Heart right ventricle (tissue), 16 donors: ENCODE measurements at places on chromosomes 12 and 14. TPM values are rescaled to one million over a fixed set of nuclear protein-coding genes. Genes with fewer than 3 reads are reported as not detected.

ENDOU gene
- 0.15 TPM for total RNA-seq

KRT86 gene
- total RNA-seq, result not detected

OTX2 gene
- not detected for total RNA-seq

CDK17 gene
- 20.9 TPM for total RNA-seq

OR11H6 gene
- not detected for total RNA-seq

MYH6 gene
- total RNA-seq, result 122 TPM

RNASE7 gene
- not detected for total RNA-seq

CLEC6A gene
- total RNA-seq, result not detected

MYRFL gene
- 0.17 TPM for total RNA-seq

BEGAIN gene
- 0.49 TPM for total RNA-seq

GRCh38 chr12:40263616-40264409, 39.0 kb downstream of the LRRK2 start:
- no peak for DNase-seq

GRCh38 chr12:74959657-74960056, 250.0 kb downstream of the KCNC2 start:
- no peak for DNase-seq

DNA sequence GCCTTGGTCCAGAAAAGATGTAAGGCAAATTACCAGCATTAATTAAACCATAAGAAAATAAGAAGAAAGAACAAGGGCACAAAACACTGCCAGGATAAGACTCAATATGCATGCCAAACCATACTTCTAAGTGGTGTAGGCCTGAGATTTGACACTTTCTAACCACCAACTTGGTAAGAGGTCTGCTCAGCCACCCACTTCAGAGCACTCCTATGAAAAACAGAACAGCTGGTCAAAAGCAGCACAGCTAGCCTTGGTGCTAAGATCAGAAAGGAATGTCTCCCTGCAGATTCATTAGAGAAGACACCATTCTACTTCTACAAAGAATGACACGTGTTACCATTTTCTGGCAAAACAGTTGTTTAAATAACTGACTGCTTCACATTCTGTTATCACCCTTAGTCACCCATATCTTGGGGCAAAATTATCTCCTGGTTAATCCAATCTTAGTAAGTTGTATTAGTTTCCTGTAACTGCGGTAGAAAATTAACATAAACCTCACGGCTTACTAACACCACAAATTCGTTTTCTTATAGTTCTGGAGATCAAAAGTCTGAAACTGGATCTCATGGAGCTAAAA, 13.2 kb downstream of the RPS6KA5 start:
- no peak for DNase-seq

- no peak for DNase-seq
These were observed 150.5 kb downstream of the PELI2 start for GRCh38 chr14:56268673-56269072.

DNA sequence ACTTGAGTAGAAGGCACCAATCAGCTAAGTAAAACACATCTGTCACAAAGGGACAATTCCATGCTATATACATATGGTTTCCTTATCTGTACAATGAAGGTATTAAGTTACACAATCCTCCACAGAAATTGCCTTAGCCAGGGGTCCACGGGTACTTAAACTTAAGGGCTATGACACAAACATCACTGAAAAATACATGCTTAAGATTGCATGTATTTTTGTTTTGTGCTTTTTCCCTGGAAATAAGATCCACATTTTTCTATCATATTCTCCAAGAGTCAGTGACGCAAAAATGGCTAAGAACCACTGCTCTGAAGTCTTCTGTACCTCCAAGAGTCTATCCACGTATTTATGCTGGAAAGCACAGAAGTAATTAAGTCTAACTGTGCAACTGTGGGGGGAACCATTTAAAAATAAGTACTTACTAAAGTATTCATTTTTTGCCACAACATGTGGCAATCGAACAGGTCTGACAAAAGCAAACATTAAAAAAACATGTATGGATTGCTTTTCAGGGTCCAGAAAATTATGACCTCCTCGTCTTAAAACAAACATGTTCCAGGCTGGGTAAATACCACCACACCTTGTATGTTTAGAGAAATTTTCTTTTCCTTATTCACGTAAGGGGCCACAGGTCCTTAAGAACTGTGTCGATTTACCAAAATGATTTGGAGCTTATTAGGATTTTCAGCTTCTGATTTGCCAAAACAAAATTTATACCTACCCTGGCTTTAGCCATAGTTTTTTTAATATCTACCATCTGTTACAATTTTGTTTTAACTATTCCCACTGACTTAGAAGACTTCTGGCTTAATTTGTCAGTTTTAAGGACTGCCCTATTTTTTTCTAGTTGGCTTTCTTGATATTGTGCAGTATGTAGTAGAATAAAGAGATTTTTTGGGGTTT, 2.8 kb downstream of the SLC38A2 start:
- DNase-seq, result no peak

- DNase-seq, result no peak
These were observed 23.8 kb upstream of the MGST1 start for GRCh38 chr12:16323638-16324037.

DNA sequence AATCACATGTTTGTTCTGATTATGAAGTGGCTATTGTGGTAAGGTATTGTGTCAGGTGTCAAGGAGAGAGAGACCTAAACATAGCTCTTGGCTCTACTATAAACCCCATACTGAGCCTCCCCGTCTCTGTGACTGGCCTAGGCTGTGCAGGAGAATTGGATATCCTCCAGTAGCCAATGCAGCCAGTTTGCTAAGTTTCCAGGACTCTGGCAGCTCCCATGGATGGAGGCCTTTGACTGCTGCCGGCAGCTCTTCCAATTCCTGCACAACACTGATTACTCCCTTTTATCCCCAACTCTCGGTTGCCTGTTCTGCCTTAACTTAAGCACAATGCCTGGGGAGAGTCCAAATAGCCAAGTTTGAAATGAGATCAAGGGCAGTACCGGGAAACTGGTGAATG, 59.3 kb downstream of the ABCC9 start:
- peak; percentile 67 for DNase-seq

- DNase-seq, result no peak
These were observed 107.4 kb downstream of the PPP1R12A start for GRCh38 chr12:79827484-79827883.

GRCh38 chr12:120278137-120279069, 12.9 kb upstream of the PXN start:
- no peak for DNase-seq

DNA sequence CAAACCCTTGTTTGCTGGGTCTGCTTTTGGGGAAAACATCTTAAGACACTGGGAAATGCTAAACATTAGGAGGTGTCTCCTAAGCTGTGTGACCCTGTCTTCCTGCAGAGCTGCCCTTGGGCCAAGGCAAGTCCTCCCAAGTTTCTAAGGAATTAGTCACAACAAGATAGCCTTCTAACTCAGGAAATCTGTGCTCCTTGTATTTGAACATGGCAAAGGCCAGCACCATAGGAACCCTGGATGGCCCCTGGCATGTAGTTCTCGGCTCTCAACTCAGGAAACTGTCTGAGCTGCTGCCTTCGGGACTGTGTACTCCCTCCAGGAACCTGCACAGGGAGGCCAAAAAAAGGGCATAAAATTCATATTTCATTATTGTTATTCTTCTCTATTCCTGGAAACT, 37.6 kb upstream of the LTBP2 start:
- no peak for DNase-seq

DNA sequence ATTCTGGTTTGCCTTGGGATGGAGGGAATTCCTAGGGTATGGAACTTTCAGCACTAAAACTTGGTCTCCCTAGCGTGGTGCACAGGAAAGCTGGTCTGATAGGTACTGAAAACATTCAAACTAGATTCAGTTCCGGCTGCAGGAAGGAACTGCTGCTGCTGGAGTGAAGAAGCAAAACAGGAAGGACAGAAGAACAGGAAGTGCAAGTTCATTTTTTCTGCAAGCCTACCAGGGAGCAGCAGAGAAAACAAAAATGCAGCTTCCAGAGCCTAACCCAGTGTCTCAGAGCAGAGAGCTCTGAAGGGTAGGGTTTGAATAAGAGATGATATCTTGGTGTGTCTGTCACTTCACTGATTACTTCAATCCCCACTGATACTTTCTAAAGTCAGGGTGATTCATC, 165.2 kb downstream of the VRK1 start:
- no peak for DNase-seq

GRCh38 chr12:68479261-68479895, 131.3 kb upstream of the RAP1B start:
- DNase-seq, result no peak

DNA sequence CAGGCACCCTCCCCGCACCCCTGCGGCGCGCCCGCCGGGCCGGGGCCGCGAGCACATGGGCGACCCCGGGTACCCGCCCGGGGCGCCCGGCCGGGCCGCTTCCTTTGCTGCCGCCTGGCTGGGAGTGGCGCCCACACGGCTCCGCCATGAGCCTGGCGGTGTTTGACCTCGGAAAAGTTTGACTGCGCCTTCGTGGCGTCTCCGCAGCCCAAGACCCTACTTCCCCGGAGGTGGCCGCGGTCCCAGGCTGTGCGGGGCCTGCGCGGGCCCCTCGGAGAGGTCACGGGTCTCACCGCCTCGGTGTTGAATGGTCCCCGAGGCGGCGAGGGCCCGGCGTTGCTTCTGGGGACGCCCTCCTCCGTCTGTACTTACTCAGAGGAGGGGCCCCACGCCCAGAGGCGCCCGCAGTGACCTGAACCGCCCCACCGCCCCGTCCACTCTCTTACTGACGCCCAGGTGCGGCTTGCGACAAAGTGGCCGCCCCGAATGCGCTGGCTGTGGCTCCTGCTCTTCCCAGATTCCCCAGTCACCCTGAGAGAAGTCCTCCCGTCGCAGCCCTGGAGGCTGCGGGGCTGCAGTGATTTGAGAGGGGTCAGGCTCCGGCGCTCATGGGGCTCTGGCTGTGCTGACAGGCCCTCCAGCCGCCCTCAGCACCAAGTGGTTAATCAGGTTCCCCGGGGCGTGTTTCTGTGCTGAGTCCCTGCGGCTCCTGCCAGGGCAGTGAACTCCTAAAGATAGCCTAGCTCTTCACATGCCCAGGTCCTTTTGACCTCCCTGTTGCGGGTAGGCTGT, 5.8 kb downstream of the KMT5A start:
- DNase-seq, result peak; percentile 56

- peak; percentile 85 for DNase-seq
These were observed 93.9 kb upstream of the EVL start for GRCh38 chr14:99971087-99971940.

- no peak for DNase-seq
These were observed 277.0 kb downstream of the CEP128 start for GRCh38 chr14:80664576-80664975.

- DNase-seq, result no peak
These were observed 104.4 kb downstream of the PIWIL1 start for GRCh38 chr12:130441771-130442760.

DNA sequence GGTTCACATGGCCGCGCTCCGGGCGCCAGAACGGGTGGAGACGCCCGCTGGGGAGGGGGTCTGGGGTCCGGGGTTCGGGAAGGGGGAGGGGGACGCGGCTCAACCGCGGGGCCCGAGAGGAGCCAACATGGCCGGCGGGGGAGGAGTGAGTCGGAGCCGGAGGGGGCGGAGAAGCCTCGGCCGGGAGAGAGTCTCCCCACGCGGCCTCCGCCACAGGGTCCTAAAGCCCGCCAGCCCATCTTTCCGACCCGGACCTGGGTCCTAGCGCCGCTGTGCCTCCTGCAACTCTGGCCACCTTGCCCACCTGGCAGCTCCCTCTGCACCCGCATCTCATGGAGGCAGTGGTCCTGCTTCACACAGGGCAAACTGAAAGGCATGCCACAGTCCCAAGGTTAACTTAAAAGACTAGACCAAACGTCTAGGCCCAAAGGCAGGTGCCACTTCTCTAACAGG, at the start of gene BAZ2A:
TSS of gene BAZ2A (minus strand) at position 147 of the 453 bp plus-strand sequence. CDS start 12,796 bp downstream, outside the sequence.
- peak; percentile 92 for DNase-seq

GRCh38 chr12:90366286-90366685, 588.7 kb downstream of the CCER1 start:
- DNase-seq, result no peak

DNA sequence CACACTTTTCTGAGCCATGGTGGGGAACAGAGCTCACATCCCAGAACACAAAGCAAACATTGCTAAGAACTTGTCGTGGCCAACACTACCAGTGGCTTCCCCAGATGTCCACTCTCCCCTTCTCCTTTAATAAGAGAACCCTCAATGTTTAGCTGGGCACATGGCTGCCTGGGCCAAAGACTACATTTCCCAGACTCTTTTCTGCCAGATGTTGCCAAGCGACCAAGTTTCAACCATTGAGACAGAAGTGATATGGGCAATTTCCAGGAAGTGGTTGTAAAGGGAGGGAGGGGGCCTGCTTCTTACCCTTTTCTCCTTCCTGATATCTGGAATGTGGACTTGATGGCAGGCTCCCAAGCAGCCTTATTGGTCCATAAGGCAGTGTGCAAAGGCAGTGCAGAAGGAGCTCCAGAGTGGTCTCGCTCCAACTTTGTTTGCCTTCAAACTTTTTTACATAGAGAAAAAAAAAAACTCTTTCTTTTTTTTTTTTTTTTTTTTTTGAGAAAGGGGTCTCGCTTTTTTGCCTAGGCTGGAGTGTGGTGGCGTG, 24.9 kb upstream of the JDP2 start:
- no peak for DNase-seq

- no peak for DNase-seq
These were observed 2.4 kb downstream of the DHRS2 start for GRCh38 chr14:23638414-23639047.

DNA sequence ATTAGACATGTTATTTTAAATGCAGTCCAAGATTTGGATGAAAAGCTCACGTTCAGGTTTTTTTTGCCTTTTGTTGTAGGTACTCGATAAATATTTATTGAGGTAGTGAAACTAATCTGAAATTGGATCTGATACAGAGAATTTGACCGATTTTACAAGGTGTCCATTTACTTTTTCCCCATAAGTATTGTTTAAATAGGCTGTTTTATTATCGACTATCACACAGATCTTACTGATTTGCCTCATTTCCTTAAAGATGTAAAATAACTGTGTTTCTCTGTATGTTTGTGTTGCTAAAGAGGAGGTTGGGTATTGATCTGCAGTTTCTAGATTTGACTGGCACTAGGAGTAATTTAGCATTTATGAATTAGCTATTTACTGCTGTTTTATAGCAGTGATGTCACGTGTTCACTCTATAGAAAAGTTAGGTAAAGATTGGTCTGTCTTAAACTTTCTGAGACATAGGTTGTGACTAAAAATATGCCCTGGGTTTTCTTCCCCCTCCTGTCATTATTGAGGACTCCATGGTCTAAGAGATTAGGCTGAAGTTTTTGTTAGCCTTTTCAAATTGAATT, 3.5 kb downstream of the RAP1B start:
- no peak for DNase-seq

DNA sequence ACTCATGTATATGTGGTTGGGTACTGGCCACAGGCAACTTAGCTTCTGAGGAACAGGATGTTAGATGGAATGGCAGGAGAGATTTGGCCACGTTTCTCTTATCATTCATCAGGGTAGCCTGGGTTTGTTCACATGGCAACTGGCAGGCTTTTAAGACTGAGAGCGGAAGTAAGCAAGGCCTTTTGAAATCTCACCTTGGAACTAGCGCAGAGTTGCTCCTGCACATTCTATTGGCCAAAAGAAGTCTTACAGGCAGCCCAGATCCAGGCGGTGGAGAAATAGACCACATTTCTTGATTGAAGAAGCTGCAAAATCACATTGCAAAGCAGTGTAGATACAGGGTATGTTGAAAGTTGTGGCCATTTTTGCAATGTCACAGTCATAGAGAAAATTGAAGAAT, 3.7 kb downstream of the CLEC4A start:
- DNase-seq, result no peak

- DNase-seq, result no peak
These were observed 34.0 kb upstream of the AP4S1 start for GRCh38 chr14:30991408-30991807.

GRCh38 chr14:105842105-105842504, 315.7 kb downstream of the TMEM121 start:
- DNase-seq, result no peak

- no peak for DNase-seq
These were observed 55.3 kb upstream of the TMCC3 start for GRCh38 chr12:94705676-94706075.
